SK-MEL-5 (cell line): ENCODE measurements at places on chromosomes 7 and 10.

- DNase-seq: no peak
Measured at GRCh38 chr7:70474639-70475234, 657.2 kb upstream of the GALNT17 start.

DNA sequence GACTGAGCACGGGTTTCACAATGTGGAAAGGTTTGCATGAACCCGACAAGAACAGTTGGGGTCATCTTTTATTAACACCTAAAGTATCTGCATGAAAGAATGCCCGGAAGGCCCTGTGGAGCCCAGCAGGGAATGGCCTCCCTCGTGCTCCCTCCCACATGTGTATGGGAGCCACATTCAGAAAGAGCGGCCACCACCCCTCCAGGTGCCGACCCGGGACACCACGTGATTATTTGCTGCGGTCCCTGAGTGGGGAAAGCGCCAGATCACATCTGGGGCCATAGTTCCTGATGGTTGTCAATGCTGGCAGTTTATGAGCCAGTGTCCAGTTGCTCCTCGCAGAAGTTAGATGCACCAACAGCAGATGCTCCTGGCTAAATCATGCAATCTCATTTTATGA lies 571.4 kb downstream of the TCERG1L start:
- no peak for DNase-seq

DNA sequence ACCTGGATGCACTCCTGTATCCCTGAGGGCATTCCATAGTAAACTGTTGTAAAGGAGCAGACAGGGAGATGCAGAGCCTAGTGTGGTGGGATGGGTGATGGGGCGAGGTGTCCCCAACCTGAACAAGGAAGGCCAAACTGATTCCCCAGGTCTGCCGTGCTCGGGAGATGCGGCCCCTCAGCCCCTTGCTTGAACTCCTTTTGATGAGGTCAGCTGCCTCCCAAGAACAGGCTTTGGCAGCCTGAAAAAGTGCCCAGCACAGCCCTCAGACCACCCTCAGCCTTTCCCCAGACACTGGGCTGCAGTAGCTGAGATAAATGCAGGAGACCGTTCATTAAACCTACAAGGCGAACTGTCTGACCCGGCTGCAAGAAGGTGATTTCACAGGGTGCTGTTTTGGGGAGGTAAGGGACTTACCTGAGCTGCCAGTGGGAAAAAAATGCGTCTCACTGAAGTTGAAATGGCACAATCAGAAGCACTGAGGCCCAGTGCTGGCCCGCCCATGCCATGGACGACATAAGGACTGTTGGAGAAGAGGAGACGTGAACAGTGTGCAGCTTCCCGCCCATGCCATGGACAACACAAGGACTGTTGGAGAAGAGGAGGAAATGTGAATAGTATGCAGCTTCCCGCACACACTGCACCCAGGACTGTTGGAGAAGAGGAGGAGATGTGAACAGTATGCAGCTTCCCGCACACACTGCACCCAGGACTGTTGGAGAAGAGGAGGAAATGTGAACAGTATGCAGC lies 148.4 kb upstream of the FAM20C start:
- DNase-seq: no peak

GRCh38 chr7:127995881-127996215 lies 35.4 kb downstream of the LRRC4 start:
- DNase-seq: no peak

DNA sequence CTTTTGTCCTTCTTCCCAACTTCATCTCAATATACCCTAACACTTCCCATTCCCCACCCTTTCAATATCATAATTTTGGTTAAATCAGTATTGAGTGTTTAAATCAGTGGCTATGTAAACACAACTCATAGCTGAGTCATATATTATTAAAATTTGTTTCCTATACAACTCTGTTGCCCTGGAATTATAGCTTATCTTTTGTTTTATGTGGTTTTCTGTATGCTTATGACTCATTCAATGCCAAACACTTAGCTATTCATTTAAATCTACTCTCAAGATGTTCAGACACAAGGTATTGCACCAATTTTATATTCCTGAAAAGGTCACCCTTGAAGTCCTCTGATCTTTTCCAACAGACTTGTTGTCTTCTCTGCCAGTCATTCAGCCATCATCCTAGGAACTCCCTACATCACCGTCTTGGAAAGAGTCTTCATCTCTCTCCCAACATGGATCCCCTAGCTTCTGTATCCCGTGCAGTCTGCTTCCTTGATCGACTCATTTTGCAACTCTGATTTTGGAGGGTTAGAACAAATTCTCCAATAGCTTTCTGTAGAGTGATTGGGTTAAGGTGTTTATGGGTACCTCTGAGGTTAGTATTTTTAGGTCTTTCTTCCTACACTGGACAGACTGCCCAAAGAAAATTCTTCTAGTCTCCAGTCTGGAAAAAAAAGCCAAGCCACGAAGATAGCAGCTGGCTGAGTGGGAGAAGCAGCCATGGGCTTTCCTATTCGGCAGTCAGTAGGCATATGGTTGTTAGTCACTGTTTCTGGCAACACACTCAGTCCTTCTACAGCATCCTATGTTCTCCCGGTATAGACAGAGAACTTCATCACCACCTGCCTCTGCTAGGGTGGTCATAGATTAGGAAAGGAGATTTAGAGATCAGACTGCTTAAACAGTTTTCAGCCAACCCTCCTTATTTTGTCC lies 102.1 kb downstream of the CRPPA start:
- peak; percentile 85 for DNase-seq

GRCh38 chr10:131921184-131921583 lies 20.4 kb downstream of the PPP2R2D start:
- no peak for DNase-seq
